NCI-H2029 (cell line): ENCODE measurements at places on chromosomes 3 and 15.

GRCh38 chr3:100084100-100084806 lies 30.0 kb downstream of the FILIP1L start:
- no peak for DNase-seq

- no peak for DNase-seq
Measured at GRCh38 chr15:77548589-77549557, 83.8 kb downstream of the LINGO1 start.

GRCh38 chr3:105233010-105233409 lies 133.7 kb upstream of the ALCAM start:
- DNase-seq, result no peak

GRCh38 chr3:98812851-98813374 lies 49.8 kb downstream of the ST3GAL6 start:
- peak; percentile 3 for DNase-seq

DNA sequence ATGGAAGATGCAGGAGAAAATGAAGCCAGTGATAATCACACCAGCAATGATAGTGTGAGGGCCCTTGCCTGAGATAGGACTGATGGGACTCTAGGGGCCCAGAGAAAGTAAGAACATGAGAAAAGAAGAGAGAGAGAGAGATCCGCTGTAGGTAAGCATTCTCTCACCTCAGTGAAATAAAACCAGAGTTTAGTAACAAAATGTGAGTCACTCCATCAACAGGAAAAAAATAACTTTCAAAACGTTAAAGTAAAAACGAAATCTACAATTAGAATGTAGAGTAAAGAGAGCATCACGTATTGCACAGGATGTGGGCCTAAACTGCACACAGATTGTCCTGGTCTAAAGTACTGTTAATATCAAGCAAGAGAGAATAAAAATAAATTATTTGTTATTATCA lies 6.8 kb upstream of the PRSS50 start:
- no peak for DNase-seq

- peak; percentile 22 for DNase-seq
Measured at GRCh38 chr3:150147776-150148175, 177.1 kb upstream of the PFN2 start.

- DNase-seq, result no peak
Measured at GRCh38 chr3:21718161-21718765, 32.7 kb downstream of the ZNF385D start.

DNA sequence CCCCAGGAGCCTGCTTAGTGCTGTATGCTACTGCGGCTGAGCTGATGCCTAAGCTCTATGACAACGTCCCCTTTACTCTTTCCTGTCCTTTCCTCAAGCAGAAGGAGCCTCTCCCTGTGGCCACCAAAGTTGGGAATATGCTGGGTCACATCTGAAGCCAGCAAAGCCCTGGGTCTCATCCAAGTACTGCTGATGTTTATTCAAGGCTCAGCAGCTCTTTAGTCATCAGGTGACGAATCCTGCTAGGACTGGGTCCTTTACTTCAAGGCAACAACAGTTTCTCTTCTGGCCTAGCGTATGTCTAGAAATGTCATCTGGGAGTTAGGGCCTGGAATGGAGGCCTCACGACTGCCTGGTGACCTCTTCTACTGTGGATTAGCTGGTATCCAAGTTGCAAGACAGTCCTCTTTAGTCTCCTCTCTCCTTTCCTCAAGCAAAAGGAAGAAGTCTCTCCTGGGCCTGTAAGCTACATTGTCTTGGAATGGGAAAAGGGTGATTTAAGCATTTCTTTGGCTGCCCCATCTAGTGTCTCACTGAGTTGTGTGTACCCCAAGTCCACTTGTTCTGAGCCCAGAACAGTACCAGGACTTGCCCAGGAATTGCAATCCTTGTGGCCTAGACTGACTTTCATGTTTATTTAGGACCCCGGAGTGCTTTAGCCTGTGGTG lies 63.9 kb downstream of the TNFAIP8L3 start:
- DNase-seq, result no peak

DNA sequence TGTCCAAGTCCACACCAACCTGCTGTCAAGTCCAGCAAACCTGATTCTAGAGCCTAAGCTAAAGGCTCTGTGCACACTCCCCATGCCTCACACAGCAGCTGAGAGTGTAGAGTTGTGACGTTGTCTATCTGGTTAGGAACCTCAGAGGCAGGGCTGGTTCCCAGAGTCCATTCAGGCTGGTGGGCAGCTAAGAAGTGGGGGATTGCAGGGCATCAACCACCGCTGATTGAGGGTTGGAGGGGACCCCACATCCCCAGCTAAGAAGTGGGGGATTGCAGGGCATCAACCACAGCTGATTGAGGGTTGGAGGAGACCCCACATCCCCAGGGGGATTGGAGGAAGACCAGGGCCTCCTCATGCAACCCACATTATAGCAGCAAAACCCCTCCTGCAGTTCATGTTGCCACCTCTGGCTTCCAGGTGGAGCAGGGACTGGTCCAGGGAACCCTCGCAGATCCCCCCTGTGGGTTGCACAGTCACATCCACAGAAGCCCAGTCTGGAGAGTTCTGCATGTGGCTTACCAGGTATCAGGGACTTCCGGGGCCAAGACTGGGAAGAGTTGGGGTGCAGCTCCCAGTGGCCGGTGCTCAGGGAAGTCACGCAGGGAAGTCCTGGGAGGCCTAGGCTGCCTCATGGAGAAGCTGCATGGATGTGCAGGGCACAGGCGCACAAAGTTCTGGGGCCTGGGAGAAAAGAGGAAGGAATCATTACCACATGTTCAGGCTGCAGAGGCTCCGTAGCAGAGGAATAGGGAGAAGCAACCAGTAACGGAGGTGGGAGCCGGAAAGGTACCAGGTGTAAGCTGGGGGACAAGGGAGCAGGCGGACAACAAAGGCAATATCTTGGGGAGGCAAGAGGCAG lies 71.4 kb upstream of the PCSK6 start:
- DNase-seq, result no peak

DNA sequence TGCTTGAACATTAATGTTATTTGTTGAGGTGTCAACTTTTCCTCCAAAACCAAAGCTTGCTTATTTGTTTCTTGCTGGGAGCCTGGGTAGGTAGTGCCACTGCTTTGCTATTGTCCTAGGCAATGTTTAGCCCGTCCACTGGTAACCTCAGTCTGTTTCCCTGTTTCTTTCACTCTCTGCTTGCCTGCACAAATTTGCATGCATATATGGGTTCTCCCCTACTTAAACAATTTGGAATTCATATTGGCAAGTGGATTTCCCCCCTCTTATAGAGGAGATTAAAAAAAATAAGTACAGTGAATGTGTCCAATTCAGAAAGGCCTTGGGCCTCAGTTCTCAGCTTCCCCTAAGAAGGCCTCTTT lies 45.0 kb upstream of the BOC start:
- DNase-seq, result no peak

DNA sequence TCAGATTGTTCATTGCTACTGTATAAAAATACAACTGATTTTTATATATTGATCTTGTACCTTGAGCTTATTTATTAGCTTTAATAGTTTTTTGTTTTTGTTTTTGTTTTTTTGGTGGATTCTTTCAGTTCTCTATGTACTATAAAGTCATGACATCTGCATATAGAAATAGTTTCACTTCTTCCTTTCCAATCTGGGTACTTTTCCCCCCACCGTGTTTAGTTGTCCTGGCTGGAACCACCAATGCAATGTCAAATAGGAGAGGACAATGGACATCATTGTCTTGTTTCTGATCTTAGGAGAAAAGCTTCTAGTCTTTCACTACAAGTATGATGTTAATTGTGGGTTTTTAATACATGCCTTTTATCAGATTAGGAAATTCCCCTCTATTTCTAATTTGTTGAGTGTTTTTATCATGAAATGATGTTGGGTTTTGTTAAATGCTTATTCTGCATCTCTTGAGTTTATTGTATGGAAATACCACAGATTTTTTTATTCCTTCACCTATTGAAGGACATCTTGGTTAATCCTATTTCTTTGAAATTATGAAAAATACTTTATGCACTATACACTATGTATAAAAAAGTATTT lies 2.8 kb upstream of the XCR1 start:
- DNase-seq, result no peak

- no peak for DNase-seq
Measured at GRCh38 chr3:107765524-107765923, 242.8 kb downstream of the BBX start.

GRCh38 chr3:79491029-79491641 lies 276.7 kb downstream of the ROBO1 start:
- no peak for DNase-seq

- no peak for DNase-seq
Measured at GRCh38 chr3:129616713-129617112, 10.2 kb upstream of the PLXND1 start.

GRCh38 chr15:62653122-62653521 lies 389.4 kb upstream of the TPM1 start:
- no peak for DNase-seq

- no peak for DNase-seq
Measured at GRCh38 chr15:68278345-68278594, 725 bp downstream of the FEM1B start.

DNA sequence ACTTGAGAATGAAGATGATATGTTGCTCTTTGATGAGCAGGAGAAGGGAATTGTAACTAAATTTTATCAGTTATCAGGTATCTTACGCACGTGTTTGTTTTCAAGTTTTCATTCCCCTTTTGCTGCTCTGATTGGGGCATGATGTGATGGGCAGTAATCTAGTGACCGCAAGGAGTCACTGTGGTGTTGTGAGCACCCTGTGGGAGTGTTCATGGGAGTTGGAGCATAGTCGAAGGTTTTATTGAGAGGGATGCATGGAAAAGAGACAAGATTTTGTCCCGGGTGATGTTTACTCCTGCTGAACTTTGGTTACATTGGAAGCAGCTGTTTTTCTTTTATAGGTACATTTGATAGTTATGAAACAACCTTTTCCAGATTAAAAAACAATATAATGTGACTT lies 2.1 kb downstream of the FAN1 start:
- DNase-seq, result no peak

DNA sequence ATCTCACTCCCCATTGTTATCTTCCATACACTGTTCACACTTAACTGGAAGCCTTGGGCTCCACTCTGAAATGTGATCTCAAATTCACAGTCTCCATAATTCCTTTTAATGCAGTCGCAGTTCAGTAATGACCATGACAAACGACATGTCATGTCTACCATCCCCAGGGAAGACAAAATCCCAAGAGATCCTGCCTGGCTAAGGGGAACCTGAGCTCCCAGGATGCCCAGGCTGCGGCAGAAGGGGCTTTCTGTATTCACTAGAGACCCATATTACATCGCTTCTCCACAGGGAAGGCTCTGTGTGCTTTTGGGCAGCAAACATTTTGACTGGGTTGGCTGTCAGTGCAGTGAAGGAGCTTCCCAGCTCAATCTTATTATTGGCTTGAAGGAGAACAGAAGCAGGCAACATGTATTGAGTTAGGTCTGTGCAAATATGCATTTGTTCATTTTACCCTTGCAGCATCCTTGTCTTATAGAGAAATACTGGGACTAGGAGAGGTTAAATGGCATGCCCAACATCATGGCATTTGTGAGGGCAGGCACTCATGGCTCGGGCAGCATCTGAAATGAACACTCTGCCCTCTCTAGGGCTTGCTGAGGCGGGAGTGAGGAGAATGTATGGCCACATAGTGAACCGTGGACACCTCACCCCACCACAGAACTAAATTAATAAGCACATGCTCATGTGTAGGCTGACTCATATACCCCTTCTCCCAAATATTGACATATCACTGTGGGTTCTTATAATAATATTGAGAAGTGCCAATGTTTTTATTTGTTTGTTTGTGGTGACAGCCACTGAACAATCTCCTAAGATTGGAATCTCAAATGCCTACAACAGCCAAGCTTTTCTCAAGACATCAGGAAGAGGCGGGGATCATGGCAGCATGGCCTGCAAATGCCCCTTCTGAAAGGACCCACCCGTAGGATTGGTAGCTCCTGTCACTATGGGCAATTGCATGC lies 141.6 kb upstream of the FOXB1 start:
- DNase-seq, result no peak

DNA sequence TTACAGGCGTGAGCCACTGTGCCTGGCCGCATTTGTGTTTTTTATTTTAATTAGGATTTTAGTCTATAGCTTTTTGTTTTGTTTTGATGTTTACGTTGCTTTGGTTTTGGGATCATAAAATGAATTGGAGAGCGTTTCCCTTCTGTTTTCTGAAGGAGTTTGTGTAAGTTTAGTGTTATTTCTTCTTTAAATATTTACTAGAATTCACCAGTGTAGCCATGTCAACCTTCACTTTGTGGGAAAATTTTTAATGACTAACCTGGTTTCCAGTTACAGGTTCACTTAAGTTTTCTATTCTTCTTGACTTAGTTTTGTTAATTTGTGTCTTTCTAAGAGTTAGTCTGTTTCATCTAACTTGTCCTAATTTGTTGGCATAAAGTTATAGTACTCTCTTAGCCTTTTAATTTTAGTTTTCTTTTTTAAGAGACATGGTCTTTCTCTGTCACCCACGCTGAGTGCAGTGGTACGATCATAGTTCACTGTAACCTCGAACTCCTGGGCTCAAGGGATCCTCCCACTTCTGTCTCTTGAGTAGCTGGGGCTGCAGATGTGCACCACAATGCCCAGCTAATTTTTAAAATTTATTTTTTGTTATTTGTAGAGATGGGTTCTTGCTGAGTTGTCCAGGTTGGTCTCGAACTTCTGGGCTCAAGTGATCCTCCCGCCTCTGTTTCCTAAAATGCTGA lies 61.0 kb downstream of the CHD2 start:
- DNase-seq, result no peak

DNA sequence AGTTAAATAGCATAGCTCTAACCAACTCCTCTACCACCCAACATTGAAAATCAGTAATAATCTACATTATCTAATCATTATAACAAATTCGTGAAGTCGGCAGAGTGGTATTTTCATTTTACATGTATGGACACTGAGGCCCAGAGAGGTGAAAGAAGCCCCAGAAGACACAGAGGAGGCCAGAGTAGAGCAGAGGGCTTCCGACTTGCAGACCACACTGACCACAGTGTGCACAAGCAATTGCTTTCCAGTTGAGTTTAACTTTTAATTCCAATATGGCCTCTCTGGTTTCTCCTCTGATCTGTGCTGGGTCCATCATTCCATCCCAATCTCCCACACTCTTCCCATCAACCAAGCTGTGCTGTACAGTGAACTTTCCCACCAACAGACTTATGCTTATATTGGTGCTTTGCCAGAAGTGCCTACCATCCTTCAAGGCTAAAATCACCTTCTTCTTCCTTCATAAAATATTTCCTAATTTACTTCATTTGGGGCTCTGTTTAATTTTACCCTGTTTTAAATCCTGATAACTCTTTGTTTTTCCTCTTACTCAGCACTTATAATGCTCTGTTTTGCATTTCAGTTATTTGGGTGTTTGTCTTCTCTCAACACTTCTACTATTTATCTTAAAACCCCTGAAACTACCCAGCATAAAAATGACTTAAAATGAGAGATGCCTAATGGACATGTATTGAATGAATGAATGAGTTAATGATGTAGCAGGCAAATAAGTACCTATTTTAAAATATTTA lies 81.8 kb upstream of the TNFSF10 start:
- DNase-seq, result no peak

GRCh38 chr15:40240619-40241221 lies 1.9 kb downstream of the PAK6 start:
- DNase-seq, result no peak

DNA sequence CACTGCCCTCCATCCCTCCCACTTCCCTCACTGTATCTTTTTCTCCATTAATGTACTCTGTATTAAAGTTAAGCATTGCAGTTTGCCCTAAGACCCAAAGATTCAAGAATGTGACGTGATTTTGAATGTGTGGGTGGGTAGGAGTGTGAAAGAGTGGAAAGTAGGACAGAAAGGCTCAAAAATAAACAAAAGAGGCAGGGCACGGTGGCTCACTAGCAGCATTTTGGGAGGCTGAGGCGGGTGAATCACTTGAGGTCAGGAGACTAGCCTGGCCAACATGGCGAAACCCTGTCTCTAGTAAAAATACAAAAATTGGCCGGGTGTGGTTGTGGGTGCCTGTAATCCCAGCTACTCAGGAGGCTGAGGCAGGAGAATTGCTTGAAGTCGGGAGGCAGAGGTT lies 18.4 kb downstream of the TFRC start:
- no peak for DNase-seq
